Naive thymus-derived CD8-positive, alpha-beta T cell (primary cell): ENCODE measurements at places on chromosomes 3 and 15.

GRCh38 chr3:124246949-124247348, 255.0 kb upstream of the ROPN1 start:
- DNase-seq = no peak

DNA sequence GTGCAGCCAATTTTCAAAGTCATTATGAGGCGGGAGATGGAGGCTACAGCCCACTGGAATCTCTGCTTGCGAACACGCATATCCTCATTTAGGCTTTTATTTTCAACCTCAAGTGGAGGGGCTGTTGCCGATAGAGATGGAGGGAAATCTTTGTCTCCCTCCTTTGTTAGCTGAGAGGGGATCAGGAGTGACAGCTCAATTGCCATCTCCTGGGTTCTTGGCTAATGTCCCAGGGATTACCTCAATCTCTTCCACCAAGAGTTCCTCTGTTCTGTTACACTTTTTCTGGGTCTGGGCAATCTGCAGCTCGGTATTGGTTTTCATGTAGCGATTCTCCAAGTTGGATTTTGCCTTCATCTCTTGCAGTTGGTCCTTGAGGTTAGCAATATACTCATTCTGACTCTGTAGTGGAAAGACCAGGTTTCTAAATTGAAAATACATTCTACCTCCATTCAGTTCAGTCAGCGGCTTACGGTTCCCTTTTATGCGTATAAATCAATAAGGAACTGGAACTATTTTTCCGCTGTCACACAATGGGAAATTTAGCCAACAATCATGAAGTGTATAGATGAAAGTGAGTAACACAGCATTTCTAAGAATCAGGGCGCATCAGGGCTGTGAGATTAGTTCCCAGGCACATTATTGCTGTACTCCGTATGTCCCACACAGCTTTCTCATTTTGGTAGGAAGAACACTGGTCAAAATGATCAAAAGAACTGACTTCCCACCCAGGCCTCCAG, 36.2 kb upstream of the RPL35A start:
- DNase-seq = no peak

DNA sequence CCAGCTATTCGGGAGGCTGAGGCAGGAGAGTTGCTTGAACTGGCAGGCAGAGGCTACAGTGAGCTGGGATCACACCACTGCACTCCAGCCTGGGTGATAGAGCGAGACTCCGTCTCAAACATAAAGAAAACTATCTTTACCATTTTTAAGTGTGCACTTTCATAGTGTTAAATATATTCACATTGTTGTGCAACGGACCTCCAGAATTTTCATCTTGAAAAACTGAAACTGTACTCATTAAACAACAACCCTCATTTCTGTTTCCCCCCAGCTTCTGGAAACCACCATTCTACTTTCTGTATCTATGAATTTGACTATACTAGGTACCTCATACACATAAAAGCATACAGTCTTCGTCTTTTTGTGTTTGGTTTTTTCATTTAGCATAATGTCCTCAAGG, 375.1 kb downstream of the SHQ1 start:
- DNase-seq = no peak

DNA sequence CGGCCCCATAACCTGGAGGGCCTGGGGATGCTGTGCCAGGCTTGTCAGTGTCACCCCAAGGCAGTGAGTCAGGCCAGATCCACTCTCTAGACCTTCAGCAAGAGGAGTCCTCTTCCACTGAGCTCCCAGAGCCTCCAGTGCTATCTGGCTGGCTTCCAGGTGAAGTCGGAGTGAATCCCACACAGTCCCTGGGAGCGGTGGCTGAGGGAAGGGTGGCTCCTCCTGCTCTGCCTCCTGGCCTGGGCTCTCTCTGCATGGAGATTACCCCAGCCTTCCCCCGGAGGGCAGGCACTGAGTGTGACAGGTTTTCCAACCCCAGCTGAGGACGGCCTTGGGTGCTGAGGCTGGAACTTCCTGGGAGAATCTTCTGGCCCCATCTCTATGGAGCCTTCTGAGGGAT, 82.7 kb downstream of the EPHB1 start:
- no peak for DNase-seq

DNA sequence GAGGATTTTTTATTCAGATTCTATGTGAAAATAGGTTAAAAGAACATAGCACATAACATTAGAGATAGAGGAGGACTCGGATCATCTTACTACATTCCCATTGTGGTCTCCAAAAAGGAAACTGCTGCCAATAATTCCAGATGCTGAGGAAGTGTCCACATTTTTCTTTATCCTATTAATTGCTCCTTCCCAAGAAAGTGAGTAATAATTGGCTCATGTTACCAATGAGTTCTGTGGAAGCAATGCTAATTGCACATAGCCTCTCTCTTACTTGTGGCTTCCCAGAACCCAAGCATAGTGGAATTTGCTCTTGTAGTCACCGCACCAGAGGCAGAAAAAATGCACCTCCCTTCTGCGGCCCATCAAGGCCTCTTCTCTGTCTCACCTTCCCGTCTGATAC, 208.4 kb downstream of the PLOD2 start:
- DNase-seq = no peak

GRCh38 chr3:36733162-36733696, 31.1 kb downstream of the DCLK3 start:
- no peak for DNase-seq

DNA sequence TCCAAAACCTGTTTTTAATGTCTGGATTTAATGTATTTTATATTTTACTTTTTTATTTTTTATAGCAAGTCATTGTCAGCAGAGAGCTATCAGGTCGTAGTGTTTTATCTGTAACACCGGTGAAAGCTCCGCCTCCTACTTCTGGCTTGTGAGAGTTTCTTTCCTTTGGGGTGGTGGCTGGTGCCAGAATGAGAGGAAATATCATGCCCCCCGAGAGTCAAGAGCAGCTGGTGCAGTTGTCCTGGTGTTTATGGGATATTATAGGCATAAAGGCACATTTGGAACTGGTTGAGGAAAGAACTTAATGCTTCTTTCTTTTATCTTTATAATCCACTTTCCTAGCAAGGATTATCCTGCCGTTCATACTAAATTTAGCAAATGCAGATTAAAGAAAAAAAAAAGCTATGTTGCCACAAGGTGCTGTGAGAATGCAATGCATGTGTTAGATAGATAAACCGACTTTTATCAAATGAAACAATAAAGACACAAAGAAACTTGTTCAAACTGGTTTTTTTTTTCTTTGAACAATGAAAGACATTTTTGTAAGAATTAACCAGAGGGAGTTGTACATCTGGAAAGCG, 260.1 kb upstream of the PLSCR5 start:
- no peak for DNase-seq

DNA sequence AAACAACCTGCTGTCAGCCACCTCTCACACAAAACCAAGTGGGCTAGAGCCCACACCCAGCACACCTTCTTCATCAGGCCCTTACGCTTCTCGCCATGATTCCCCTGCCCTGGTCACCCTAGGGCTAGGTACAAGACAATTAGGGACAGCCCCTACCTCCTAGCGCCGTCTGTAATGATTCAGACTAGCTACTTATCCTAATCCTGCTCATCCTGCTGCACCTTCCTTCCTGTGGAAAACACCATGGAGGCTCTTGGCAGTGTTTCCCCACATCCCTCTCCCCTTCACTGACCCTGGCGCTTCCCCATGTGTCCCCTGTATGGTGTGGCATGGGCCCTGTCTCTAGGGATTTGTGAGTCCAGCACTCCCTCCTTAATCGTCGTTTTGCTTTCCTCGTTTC, 39.6 kb upstream of the ICE2 start:
- DNase-seq = no peak

GRCh38 chr3:195042743-195043606, 228.0 kb downstream of the XXYLT1 start:
- no peak for DNase-seq

- DNase-seq = no peak
Observed at GRCh38 chr3:88019024-88019423, 39.8 kb downstream of the CGGBP1 start.

- DNase-seq = no peak
Observed at GRCh38 chr15:70036585-70037291, 61.0 kb downstream of the TLE3 start.

- DNase-seq = no peak
Observed at GRCh38 chr3:124281453-124282316, 289.8 kb upstream of the ROPN1 start.

DNA sequence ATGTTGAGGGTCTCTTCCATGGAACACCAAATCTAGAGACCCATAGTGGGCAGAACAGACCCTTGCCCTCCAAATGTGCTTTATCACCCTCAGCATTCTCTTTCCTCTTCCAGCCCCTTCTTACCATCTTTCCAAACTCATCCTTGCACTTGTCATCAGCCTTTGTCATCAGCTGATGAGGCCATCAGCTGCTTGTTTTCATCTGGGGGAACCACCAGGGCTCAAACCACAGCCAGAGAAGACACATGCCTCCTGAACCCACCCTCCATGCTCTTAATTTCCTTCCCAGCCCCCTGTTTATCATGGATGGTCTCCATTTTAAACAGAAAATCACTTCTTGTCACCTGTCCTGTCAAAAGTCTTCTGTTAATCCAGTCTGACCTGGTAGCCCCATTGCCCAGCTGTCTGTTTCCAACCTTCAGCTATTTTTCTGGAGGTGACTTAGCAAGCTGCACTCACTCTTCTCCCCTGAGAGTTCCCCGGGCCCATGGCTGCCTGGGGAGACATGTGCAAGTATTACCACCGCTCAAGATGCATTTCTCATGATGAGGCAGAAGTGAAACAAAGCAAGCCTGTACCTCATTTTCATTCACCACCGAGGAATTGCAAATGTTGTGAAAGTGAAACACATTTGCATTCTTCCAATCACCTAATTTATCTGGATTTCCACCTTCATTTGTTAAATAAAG, 14.7 kb upstream of the SYNM start:
- no peak for DNase-seq

DNA sequence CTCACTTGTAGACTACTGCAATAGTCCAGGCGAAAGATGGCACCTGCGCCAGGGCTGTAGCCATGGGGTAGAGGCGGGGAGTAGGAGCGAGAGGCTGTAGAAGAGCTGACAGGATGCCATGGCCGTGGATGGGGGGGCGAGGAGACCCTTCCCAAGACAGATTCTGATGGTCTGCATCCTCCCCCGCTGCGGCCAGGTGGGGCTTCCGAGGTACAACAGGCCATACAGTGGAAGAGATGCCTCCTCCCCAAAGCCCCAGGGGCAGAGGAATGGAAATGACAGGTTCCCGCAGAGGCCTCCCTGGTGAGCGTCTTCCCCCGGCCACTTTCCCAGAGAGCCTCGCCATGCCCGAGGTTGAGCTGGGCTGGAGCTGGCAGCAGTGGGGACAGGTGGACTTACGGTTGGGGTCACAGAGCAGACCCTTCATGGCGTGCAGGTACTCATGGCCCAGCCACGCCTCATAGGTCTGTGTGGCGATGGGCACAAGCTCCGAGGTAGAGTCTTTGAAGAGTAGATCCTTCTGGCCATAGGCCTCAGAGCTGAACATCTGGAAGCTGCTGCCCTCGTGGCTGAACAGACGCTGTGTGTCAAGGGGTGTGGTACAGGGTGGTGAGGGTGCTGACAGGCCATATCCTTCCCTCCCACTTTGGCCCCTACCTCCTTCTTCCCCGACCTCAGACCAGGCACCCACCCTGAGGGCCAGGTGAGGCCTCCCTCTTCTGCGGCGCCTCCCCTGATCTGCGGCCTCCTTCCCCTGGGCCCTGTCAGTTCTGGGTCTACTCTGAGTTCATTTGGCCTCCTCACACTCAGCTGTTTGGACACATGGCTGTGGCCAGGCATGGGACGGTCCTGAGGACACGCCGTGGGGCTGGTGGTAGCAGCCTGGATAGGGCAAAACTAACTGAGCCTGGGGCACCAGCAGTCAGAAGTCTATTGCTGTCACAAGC, 13.6 kb downstream of the MELTF start:
- no peak for DNase-seq

- DNase-seq = no peak
Observed at GRCh38 chr3:90080988-90081387, 973.6 kb downstream of the EPHA3 start.

- no peak for DNase-seq
Observed at GRCh38 chr3:31945738-31946052, 35.4 kb downstream of the OSBPL10 start.

GRCh38 chr3:17013571-17013970, 128.8 kb downstream of the PLCL2 start:
- DNase-seq = no peak

DNA sequence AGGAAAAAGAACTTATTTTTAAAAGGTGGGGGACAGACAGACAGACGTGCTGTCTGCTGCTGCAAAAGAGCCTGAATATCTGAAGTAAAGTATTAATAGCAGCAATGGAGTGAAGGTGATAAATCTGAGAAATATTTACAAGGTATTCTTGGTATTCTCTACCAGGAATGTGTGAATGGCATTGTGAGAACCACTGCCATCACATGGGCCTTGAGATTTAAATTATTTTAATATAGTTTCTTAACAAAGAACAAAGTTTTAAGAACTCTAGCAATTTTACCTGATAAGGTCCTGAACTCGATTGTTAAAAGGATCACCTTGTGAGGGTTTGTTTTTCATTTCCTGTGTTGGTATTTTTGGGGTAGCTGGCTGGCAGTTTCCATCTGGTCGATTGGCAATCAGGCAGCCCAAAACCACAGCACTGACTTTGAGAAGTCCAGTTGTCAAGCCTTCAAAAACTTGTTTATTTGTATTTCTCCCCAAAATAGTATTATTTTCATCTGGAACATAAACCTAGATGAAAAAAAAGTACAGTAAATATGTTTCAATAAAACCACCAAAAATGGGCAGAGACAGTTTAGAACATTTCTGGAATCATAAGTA, 97.3 kb downstream of the ISL2 start:
- no peak for DNase-seq

GRCh38 chr3:124895756-124896155, 8.6 kb upstream of the ITGB5 start:
- no peak for DNase-seq

GRCh38 chr3:123347691-123348264, 101.1 kb downstream of the ADCY5 start:
- no peak for DNase-seq

DNA sequence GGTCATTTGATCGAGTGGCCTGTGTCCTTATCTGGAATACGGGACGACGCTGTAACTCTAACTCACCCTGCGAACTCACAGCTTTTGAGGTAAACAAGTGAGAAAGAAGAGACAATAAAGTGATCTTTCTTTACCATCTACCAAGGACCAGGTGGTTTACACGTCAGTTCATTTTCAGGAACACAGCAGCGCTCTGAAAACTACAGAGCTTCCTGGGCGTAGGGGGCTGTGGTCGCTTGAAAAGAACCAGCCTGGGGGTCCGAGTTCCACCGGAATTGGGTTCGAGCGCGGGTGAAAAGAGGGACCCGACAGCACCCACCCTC, 357 bp downstream of the KIAA1143 start:
- no peak for DNase-seq

DNA sequence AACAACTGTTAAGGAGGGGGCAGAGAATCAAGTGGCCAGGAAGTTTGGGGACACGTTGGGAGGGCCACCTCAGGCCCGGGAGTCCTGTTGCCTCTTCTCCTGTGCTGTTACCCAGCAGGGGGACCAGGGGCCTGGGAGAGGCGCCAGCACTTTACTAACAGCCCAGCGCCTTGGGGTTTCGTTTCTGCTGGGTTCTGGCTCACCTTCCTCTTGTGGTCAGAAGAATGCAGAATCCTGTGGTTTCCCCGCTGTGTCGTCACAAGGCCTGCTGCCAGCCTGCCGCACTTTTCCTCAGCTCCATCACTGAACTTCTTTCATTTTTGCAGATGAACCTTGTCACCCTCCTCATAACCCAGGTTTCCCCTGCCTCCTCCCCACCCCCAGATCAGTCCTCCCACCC, 67.7 kb downstream of the SLC30A4 start:
- DNase-seq = peak; percentile 58

GRCh38 chr3:185340751-185341150, 22.2 kb upstream of the MAP3K13 start:
- no peak for DNase-seq

- no peak for DNase-seq
Observed at GRCh38 chr3:119235151-119235550, 5.5 kb downstream of the B4GALT4 start.
